ENCODE measurements at places on chromosomes 7 and 10.

GRCh38 chr10:96560489-96560888 lies 26.3 kb downstream of the TM9SF3 start:
- no peak for DNase-seq

- no peak for DNase-seq
These were observed 68.4 kb downstream of the ZRANB1 start for GRCh38 chr10:125010362-125010761.

DNA sequence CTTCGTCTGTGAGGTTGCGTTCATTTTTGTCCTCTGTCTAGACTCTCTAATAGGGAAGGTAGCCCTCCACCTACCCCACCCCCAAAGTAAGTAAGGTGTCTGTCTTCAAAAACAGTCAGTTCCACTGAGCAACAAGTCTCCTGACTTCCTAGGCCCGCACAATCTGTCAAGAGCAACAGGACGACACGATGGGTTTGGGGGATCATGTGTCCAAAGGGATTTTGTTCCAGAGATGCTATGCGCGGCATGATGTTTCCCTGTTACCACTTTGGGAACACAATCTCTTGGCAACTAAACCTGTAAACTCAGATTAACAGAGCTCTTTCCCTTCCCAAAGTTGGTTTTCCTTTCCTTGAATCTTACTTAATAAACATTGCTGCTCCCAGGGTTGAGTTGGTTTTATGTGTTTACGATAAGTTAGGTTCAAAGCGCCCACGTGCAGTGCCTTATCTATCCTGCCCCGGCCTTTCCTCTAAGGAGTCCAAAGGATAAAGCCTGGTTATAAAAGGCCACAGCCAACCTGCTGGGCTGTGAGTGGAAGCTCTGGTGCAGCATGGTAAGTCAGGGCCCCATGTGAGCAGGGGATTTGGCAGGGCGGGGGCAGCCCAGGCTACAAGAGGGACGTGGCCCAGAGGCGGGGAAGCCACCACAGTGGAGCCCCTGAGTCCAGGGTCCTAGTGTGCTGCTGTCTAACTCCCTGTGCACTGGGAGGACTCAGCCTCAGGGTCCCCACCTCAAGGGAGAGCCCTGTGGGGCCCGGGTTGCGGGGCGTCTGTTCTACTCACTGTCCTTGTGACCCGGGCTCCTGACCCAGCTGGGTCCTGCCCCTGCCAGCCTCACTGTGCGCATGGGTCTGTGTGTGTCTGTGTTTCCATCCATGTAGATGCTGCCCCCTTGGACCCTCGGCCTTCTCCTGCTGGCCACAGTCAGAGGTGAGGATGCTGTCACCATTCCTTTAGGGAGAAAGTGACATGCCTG lies at the start of gene PNLIPRP2:
PNLIPRP2 (plus strand) TSS at position 531 of the 978 bp plus-strand sequence.
- DNase-seq = no peak

- no peak for DNase-seq
These were observed 377.0 kb downstream of the SEMA3D start for GRCh38 chr7:84809877-84810276.

DNA sequence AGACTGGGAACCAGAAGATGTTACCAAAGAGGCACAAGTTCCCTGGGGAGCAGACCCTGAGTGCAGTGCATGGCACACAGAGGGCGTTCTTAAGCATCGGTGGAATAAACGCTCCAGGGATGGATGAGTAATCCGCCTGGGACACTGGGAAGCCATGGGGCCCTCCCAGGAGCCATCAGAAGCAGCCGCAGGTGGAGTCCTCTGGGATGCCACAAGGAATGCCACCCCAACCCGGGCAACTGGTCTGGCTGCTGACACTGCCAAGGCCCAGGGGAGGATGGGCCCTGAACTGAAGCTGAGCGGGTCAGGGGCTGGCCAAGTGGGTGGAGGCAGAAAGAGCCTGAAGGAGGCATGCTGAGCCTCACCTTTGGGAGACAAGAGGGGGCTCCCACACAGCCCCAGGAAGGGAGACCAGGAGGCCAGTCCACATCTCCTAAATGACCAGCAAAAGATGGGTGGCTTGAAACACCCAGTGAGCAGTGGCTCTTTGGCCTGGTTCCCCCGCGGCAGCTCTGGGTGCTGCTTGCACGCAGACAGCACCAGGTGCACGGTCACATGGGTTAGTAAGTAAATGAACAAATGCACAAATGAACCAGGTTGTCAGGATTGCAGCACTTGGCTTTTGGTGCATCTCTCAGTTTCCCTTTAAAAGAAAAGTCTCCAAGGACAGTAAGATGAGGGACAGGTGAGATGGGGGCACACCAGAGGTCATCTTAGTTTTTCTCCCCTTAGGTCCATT lies 141.3 kb upstream of the ZMIZ1 start:
- DNase-seq = no peak

- DNase-seq = no peak
These were observed 180.1 kb downstream of the MAD1L1 start for GRCh38 chr7:2052657-2053048.

- DNase-seq = no peak
These were observed 209.6 kb upstream of the SH2B2 start for GRCh38 chr7:102077081-102077480.

GRCh38 chr10:129963641-129964501 lies at the start of gene EBF3:
EBF3 (minus strand) TSS chr10:129964274; CDS start chr10:129963768, 506 bp downstream.
- DNase-seq = peak; percentile 84

DNA sequence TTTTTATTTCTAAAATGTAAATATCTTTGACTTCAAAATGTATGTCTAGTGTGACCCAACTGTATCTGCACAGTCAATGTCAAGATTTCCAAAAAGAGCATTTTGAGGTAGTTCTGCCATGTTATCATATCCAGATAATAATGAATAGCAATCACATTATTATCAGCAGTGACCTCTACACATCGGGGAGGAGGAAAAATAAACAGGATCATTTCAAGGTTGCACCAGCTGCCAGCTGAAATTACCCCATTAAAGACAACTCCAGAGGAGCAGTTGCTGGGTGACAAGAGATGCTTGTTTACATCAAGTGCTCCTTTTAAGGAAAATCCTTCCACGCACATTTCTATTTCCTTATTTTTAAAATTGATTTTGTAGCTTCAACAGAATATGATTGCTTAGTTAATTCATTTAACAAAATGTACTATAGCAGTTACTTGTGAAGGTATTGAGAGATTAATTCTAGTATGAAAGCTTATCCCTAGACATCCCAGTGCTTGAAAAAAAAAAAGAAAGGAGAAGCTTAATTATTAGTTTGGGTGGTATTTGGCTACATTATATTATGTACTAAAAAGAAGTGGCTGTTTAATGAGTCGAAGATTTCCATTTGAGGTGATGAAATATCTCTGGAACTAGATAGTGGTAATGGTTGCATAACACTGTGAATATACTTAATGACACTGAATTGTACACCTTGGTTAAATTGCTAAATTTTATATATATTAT lies 19.3 kb upstream of the SLC35G1 start:
- peak; percentile 49 for DNase-seq

DNA sequence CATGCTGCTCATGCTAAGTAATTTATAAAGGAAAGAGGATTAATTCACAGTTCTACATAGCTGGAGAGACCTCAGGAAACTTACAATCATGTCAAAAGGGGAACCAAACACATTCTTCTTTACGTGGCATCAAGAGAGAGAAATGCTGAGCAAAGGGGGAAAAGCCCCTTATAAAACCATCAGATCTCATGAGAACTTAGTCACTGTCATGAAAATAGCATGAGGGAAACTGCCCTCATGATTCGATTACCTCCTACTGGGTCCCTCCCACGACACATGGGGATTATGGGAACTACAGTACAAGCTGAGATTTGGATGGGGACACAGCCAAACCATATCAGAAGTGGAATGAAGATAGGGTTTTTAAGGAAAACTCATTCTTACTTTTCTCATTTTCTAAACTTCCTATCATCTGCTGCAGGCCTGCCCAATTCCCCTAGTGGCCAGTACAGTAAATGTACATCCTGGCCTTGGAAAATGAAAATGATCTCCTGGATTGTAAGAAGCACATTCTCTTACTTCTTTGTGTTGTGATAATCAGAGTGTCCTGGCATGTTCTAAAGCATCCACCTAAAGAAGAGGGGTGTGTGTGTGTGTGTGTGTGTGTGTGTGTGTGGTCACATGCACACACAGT lies 421.5 kb downstream of the LRMDA start:
- no peak for DNase-seq

GRCh38 chr10:70340137-70340536 lies 42.3 kb downstream of the LRRC20 start:
- DNase-seq = no peak

DNA sequence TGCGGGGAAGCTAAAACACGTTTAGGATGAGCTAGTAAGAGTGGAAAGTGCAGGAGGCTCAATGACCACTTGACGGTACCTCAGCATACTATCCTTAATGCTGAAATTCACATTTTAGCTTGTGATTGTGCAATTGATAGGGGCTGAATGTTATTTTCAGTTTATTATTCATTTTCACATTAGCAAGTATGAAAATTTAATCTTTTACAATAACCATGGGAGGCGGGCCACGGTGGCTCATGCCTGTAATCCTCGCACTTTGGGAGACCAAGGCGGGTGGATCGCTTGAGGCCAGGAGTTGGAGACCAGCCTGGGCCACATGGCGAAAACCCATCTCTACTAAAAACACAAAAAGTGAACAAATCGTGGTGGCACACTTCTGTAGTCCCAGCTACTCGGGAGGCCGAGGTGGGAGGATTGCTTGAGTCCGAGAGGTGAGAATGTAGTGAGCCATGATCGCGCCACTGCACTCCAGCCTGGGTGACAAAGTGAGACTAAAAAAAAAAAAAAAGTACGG lies 22.0 kb upstream of the ANLN start:
- no peak for DNase-seq

- DNase-seq = no peak
These were observed 35.0 kb downstream of the CCDC146 start for GRCh38 chr7:77157446-77157845.

DNA sequence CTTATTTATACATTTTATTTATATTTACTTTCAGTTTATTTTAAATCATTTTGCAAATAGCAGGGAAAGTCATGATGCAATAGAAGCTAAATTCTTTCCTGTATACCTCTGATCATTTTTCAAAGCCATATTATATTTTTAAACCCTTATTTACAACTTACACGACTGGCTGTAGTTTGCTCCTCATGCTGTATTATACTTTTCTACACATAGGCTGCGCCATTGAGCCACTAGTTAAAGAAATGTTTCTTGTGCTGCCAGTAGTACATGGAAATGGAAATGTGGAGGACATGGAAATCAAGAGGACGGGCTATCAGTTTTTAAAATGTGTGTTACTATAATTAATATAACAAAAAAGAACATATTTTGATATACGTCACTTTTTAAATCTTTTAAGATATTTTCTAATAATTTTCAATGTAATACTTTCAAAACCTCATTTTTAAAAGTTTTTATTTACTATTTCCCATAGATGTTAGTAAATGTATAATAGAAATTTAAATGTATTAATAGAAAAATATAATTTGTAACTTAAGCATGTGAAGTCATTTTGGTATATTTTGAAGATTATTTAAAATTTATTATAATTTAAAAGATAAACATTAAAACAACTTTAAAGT lies 118.5 kb downstream of the VTI1A start:
- peak; percentile 31 for DNase-seq

DNA sequence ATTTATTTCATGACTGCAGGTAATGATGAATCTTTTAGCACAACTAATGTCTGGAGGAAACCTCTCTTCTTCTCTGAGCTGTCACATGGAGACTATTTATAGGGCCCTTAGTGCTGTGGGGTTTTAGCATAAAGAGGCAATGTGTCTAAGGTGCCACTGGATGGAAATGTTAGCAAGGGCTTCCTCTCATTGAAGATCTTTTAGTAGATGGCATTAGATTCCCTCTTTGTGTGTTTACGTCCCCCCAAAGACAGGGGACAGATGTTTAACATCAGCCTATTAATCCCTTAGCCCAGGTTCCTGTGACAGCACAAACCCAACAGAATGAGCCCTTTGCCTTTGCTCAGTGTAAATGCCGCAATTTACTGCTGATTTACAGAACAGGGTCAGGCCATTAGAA lies 208.6 kb downstream of the SKAP2 start:
- no peak for DNase-seq

GRCh38 chr10:31683682-31684081 lies 244.9 kb downstream of the ARHGAP12 start:
- DNase-seq = no peak

- no peak for DNase-seq
These were observed 121.0 kb downstream of the NEURL1 start for GRCh38 chr10:103614306-103615158.

DNA sequence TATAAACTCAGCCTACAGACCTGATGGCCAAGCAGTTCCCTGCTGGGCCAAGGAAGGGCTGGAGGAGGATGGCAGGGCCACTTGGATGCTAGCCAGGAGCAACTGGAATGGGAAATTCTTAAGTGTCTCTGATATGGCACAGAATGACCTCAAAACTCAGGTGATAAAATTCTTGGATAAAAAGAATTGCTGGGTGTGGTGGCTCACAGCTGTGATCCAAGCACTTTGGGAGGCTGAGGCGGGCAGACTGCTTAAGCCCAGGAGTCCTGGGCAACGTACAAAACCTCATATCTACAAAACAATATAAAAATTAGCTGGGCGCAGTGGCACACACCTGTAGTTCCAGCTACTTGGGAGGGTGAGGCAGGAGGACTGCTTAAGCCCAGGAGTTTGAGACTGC lies 14.0 kb upstream of the PKD1L1 start:
- no peak for DNase-seq

- DNase-seq = no peak
These were observed 11.7 kb upstream of the VIM start for GRCh38 chr10:17216217-17216900.

DNA sequence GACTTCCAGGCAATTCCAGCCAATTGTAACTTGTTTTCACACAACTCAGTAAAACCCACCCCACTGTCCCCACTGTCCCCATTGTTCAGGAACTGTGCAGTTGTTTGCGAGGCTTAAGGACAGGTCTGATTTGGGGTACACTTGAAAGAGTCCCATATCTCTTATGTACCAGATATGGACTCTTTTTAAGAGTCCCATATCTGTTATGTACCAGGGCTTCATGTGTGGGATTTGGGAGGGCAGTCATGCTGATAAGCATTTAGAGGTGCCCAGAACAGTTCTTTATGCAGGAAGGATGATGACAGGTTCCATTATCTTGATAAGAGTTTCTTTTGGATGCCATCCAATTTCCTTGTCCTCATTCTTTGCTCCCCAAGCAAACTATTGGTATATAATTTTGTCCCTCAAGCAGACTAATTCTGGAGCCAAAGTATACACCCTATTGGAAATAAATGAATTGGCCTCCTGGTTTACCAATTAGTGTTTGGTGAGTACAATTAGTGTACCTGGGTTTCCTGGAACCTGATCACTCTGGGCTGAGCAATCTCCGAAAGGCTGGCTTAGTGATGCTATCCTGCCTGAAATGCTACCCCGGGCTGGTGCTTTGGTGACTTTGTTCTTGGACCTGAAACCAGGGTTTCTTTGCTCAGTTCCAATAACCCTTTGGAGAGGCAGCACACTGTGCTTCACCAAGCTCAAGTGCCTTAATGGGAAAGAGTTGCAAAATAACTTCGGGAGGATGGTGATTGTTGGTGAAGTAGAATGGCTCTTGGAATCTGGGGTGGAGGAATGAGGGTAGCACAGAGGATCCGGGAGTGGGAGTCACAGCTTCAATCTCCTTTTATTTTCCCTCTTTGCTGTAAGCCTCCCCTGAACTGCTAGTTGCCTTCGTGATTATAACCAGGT lies 6.2 kb upstream of the DMBT1 start:
- DNase-seq = no peak
